ENCODE measurements at places on chromosomes 2 and 18.

- no peak for DNase-seq
Observed at GRCh38 chr2:152867397-152867796, 149.0 kb downstream of the ARL6IP6 start.

GRCh38 chr2:69253611-69254301 lies 133.3 kb downstream of the GFPT1 start:
- DNase-seq: no peak

DNA sequence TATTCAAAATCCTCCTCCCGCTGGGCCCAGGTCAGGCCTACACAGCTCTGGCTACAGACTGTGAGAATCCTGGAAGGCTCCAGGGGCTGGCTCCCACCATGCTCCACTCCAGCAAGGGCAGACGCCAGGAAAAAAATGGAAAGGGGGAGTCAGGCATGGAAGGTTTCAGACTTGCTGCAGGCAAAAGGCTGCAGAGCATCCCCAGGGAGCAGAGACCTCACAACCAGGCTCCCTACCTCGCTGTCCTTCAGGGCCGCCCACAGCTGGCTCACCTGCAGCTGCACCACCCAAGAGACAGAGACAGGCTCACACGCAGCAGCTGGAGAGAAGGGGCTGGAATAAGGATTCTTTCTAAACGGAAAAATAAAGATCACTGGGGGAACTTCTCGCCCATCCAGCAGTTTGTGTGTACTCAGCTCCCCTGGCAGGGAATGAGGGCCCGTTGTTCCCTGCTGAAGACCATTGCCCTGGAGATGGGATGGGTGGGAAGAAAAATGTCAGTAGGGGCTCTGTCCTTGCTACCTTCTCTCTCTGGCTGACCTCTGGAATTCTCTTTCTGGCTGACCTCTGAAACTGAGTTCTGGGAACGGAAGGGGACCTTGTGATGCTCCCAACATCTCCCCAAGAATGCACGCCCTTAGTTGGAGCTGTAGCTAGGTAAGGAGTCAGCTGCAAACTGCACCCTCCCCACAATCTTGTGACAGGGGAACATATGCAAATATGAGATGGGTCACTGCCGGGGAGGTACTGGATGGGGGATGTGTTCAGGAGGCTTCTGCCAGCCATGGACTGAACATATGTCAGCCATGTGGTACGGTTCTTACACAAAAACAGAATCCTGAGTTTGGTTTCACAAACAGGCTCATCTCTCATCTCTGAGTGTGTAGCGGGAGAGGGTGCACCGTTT lies 34.5 kb downstream of the BCL2 start:
- DNase-seq: no peak

GRCh38 chr2:203582468-203582867 lies 47.4 kb upstream of the RAPH1 start:
- no peak for DNase-seq

GRCh38 chr18:56910967-56911366 lies 235.9 kb upstream of the BOD1L2 start:
- peak; percentile 83 for DNase-seq

DNA sequence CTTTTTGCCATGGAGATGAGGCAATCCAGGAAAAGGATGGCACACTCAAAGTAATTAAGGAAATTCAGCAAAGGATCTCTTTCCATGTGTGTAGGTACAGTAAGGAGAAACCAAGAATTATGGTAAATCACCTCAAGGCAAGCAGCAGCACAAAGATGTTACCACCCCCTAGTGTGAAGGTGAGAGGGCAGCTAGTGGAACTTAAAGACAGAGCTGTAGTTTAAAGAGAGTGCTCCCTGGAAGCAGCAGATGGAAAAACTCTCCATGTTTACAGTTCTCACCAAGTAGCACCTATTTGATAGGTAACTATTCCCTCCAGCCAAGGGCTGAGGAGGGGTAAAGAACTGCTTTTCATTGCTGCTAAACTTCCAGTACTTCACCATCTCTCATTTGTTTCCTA lies 860.4 kb upstream of the CRIM1 start:
- DNase-seq: no peak

- no peak for DNase-seq
Observed at GRCh38 chr2:177242121-177242987, 22.2 kb downstream of the NFE2L2 start.

DNA sequence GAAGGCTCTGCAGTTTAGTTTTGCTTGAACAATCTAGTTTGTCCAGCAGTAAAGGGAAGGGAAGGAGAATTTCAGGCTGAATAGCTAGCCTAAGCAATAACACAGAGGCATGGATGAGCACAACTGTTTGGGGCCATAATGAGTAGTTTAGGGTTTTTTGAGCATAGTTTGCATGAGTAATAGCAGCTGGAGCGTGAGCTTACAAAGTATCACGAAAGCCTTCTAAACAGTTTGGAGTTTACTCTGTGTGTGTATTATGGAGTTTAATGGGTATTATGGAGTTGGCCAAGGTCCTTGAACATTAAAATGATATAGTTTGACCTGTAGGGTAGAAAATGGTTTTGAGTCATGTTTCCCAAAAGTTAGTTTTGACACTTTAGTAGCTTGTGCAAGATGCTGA lies 782.3 kb downstream of the ERBB4 start:
- no peak for DNase-seq

DNA sequence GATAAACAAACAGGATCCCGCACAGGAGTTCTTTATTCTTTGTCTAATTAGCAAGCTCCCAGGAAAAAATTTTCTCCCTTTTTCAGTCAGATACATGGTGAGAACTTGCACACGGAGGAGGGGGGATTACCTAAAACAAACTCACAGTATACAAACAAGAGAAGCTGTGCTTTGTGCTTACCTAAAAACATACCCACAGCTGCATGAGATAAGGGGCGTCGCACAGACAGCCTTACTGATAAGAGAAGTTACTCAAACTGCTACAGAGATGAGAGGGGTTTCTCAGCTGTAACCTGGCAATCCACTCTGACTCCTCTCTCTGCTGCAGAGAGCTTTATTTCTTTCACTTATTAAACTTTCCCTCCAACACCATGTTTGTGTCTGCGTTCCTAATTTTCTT lies 32.9 kb upstream of the ST3GAL5 start:
- DNase-seq: no peak

DNA sequence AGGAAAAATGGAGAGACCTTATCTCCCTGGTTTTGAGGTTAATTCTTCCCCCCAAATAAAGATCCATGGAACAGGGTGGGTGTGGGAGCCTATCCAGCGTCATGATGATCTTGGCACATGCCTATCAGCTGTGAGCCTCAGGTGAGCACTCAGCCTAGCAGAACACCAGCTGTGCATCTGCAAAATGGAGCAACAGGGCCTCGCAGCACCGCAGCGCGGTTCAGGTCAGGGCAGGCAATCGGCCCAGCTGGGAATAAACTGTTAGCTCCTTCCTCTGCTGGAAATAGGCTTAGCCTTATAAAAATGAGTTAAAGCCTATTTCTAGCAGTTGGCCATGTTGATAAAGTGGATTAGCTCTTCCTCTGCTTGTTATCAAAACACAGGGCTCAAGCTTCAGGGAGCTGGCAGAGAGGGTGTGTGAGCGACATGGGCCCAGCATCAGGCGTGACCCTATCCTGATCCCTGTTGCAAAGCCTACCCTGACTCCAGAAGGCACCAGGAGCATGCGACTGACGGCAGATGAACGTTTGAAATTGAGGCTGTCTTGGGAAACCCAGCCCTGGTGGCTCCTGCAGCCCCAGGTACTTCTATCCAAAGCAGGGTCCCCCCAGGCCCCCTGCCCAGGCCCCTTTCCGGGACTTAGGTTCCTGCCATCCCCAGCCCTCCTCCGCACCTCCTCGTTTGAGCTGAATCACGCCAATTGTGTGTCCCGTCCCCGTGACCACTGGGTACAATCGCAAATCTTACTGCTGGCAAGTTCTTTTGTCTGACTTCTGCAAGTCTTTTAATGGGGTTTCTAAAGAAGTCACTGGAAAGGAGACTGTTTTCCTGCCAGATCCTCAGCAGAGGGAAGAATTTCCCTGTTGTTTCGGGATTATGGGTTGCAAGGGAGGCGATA lies 35.4 kb downstream of the ARHGEF4 start:
- DNase-seq: no peak

GRCh38 chr18:50970006-50970405 lies 2.2 kb downstream of the ELAC1 start:
- peak; percentile 14 for DNase-seq

DNA sequence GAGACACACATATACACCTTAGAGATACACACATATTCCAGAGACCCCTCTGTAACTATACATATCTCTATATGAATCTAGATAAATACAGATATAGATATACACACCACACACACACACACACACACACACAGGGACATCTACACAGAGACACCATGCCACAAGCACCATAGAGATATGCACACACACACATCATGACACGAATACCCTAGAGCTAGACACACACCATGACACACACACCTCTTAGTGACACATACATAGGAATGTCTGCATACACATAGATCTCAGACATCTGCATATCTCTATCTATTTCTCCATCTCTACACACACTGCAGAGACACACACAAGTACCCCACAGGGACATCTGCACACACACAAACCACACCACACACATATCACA lies 270.0 kb downstream of the CYRIA start:
- DNase-seq: no peak

Measured in NCI-H1417 treated with DMSO at 0.1 percent for 48 hours (cell line).